Astrocyte (in vitro differentiated cells and primary cell): ENCODE measurements at places on chromosomes 2 and 18. TPM values are rescaled to one million over a fixed set of nuclear protein-coding genes. Genes with fewer than 3 reads are reported as not detected.
A peak's percentile ranks its signal among the peaks of the same experiment; 100 is the strongest.

The FIGN gene
- total RNA-seq = 25.9 and 30.3 TPM in 2 replicates

- no peaks in the 10 kb centered on the region for H3K4me1 ChIP-seq
- no peak for DNase-seq
- H3K4me3 ChIP-seq = no peak overlapping the region
- H3K36me3 ChIP-seq = no peaks in the 10 kb centered on the region
- no peaks in the 10 kb centered on the region for H3K27me3 ChIP-seq
- H3K27ac ChIP-seq = no peak overlapping the region
These were observed 375.1 kb downstream of the SUCLG1 start for GRCh38 chr2:84083984-84084383.

DNA sequence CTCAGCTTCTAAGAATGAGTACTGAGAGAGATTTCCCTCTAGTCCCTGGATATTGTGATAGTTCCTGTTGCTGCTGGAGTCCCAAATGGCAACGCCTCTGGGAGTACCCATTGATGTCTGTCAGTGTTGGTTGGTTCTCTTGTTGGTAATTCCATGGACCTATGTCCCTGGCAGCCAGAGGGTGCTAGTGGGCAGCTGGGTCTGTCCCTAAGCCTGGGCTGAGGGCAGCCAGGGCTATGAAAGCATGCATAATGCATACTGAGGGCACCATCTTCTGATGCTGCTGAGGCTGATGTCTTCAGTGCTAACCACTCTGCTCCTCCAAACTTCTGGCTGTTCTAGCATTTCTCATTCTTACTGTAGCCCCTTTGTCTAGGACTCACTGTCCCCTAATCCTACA is 35.9 kb downstream of the NABP1 start:
- H3K36me3 ChIP-seq = no peaks in the 10 kb centered on the region
- H3K27me3 ChIP-seq = no peaks in the 10 kb centered on the region
- H3K27ac ChIP-seq = no peak overlapping the region
- H3K4me3 ChIP-seq = no peak overlapping the region

DNA sequence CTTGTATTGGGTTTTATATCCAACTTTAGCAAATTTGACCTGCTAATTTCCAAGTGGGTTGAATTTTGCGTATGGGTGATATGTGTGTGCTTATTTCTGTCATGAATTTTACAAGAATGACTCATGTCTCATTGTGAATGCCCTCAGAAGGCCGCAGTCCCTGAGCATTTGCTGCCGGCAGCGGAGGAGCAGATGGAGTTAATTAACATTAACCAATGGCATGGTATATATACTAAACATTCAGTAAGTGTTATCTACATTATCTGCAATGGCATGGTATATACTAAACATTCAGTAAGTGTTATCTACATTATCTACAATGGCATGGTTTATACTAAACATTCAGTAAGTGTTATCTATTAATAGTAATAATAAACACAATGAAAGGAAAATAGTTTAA is 90.1 kb downstream of the DOK6 start:
- H3K4me1 ChIP-seq = no peaks in the 10 kb centered on the region
- no peaks in the 10 kb centered on the region for H3K27me3 ChIP-seq
- no peak overlapping the region for H3K27ac ChIP-seq
- DNase-seq = peak; percentile 74
- no peaks in the 10 kb centered on the region for H3K36me3 ChIP-seq

The RAD51AP2 gene
- total RNA-seq = 0.10 TPM in 1 of 2 replicates, not detected in the other

The NOTO gene
- not detected in 2 replicates for total RNA-seq

DNA sequence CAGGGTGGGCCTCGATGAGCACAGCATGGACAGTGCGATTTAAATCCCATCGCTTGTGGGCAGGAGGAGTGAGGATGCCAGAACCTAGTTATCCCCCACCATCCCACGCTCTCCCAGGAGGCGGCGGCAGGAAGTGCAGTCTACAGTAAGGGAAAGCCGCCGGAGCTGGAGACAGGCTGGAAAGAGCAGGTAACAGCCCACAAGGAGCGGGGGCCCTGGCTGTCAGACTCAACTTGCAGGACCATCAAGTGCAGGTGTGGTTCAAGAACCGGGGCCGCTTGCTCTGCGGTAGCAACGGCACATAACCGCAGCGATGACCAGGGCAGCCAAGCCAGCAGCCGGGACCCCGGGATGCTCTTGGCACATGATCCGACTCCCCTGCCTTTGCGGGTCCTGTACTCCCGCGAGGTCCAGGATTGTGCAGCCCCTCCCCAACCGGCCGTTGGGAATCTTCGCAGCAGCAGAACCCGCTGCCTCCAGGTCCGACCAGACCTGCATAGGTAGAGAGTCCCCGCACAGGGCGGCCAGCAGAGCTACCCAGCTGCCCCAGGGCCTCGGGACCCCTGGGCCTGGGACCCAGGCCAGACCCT is 82.1 kb downstream of the BIN1 start:
- peak overlapping the region; percentile 6 for H3K27ac ChIP-seq
- H3K4me3 ChIP-seq = peak overlapping the region; percentile 67
- H3K27me3 ChIP-seq = no peaks in the 10 kb centered on the region
- peaks cover 7% of the 10 kb centered on the region for H3K4me1 ChIP-seq
- no peaks in the 10 kb centered on the region for H3K36me3 ChIP-seq

The GPR75 gene
- total RNA-seq = 4.0 and 5.0 TPM in 2 replicates

DNA sequence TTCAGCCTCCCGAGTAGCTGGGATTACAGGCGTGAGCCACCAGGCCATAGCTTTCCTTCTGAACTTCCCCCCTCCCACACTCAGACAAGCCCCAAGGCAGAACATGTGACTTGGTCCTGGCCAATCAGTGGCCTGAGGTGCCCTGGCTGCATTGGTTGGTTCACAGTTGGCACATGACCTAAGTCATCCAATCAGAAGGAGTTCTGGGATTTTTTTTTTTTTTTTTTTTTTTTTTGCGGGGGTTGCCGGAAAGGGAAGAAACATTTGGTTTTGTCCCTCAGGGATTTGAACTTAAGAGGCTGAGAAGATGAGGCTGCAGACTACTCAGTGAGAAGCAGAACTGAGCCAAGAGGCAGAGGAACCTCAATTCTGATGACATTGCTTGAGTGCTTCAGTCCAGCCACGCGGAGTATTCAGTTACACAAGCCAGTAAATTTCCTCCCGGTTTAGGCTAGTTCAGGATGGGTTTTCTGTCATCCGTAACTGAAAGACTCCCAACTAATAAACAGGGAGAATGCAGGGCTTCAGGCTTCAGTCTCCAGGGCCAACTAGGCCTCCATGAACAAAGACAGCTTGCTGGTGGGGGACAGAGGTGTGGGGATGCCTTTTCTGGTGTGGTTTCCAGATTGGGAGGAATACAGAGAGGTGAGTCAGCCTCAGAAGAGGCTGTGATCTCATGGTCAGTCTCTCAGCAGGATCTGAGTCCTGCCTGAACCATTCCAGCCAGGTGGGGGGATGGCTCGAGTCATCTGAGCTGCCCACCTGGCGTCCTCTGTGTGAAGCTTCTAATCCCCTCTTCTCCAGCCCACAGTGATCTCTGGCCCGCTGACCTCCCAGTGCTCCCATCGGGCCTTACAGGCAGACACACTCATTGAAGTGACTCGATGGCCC is 9.2 kb downstream of the PTMA start:
- H3K27me3 ChIP-seq = no peaks in the 10 kb centered on the region
- peak overlapping the region; percentile 70 for H3K27ac ChIP-seq
- peaks cover 37% of the 10 kb centered on the region for H3K4me1 ChIP-seq
- H3K36me3 ChIP-seq = peaks cover 4% of the 10 kb centered on the region
- peak; percentile 67 for DNase-seq

DNA sequence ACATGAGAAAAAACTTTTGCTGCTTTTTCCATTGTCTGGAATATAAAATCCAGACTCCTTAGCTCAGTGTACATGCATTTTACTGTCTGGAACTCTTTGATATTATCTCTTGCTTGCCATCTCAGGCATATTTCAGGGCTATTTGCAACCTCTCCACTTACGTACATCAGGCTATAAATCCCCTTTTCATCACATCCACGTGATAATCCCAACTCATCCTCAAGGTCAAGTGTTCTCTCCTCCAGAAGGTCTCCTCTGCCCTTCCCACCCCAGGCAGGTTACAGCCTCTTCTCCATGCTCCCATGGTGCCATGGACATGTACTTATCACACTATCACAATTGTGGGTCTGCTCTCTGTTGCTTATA is 202.5 kb upstream of the RBMS1 start:
- H3K27ac ChIP-seq = no peak overlapping the region
- no peaks in the 10 kb centered on the region for H3K27me3 ChIP-seq
- DNase-seq = no peak
- H3K4me1 ChIP-seq = no peaks in the 10 kb centered on the region
- no peak overlapping the region for H3K4me3 ChIP-seq

- H3K4me1 ChIP-seq = no peaks in the 10 kb centered on the region
- no peaks in the 10 kb centered on the region for H3K27me3 ChIP-seq
- no peaks in the 10 kb centered on the region for H3K36me3 ChIP-seq
- no peak overlapping the region for H3K27ac ChIP-seq
These were observed 901.7 kb upstream of the LRRTM1 start for GRCh38 chr2:81206216-81206615.

The SIX3 gene
- 0.48 and 1.7 TPM in 2 replicates for total RNA-seq

DNA sequence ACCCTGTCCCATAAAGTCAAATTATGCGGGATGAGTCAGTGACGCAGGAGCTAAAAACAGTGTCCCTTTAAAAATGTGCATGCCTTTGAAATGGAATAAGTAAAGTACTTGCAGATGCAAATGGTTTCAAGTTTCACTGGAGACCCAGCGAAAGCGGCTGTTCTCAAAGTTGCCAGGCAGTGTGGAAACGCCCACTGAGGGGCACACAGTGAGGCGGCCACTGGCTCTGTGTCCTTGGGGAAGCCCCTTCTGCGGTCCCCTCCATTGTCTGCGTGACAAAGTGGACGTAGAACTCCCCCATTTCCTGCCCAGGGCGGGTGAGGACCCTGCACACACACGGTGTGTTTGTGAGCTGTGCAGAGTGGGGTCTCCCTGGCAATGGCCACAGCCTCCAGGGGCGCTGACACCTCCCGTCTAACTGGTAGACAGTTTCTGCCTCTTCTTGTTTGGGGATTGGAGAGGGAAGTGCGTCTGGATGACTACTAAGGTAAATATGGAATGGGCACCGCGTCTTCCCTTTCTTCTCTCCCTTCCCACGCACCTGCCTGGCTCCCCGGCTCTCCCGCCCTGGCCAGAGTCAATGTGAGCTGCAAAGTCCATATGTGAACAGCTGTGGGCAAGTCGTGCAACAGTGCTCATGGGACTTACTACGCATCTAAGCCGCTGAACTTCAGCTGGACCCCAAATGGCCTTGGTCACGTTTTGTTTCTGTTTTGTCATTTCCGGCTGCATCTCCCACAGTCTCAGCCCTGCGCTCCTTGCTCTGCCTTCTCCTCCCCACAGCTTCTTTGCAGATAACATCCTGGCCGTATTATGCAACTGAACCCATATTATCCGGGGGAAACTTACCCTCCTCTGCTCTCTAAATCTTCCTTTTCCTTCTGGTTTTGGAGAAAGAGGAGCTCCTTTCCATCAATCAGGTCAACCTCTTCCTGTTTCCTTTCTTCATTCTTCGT is 33.7 kb upstream of the ZNF516 start:
- peaks cover 6% of the 10 kb centered on the region for H3K27me3 ChIP-seq
- no peak overlapping the region for H3K27ac ChIP-seq
- no peaks in the 10 kb centered on the region for H3K36me3 ChIP-seq
- H3K4me3 ChIP-seq = peak overlapping the region; percentile 30
- peaks cover 5% of the 10 kb centered on the region for H3K4me1 ChIP-seq

The B3GNT7 gene
- total RNA-seq = 1.2 and 1.7 TPM in 2 replicates

GRCh38 chr2:192345287-192345686 is 150.6 kb upstream of the TMEFF2 start:
- H3K4me3 ChIP-seq = no peak overlapping the region
- DNase-seq = no peak
- H3K36me3 ChIP-seq = no peaks in the 10 kb centered on the region
- H3K4me1 ChIP-seq = no peaks in the 10 kb centered on the region
- H3K27me3 ChIP-seq = no peaks in the 10 kb centered on the region

- H3K27ac ChIP-seq = no peak overlapping the region
- DNase-seq = peak; percentile 93
- no peaks in the 10 kb centered on the region for H3K36me3 ChIP-seq
- peaks cover 13% of the 10 kb centered on the region for H3K4me1 ChIP-seq
- H3K4me3 ChIP-seq = no peak overlapping the region
These were observed 51.7 kb downstream of the NOP58 start for GRCh38 chr2:202317080-202317857.

DNA sequence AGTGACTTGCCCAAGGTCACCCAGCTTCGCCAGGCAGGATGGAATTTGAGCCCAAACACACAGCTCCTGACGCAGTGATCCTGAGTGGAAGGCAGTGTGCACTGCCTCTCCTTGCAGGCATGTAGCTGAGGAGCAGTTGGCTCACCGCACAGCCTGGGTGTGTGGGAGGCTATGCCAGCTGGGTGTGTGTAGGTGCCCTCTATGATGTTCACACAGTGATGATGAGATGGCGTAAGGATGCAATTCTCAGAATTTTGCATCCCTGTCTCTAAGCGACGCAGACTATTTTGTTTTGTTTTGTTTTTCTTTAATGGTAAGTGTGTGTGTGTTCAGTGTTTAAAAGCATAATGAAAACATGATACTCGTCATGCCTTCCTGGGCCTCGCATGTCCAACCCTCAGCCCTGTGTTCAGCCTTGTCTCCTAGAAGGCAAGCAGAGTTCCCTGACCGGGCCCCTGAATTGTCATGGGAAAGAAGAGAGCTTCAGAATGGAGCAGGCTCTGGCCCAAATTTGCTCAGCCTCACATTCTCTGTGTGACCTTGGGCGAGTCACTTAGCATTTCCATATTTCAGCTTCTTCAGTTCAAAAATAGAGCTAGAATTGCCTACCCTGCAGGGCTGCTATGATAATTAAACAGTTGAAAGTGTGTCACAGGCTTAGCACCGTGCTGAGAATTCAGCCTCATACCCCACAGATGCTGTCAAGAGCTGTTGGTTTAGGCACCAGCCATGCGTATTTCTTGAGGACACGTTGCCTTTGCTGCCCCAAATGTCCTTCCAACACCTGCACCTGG is 603.6 kb upstream of the RAB6C start:
- no peak for DNase-seq
- H3K36me3 ChIP-seq = no peaks in the 10 kb centered on the region
- H3K4me3 ChIP-seq = no peak overlapping the region
- H3K27me3 ChIP-seq = no peaks in the 10 kb centered on the region

- H3K36me3 ChIP-seq = no peaks in the 10 kb centered on the region
- no peaks in the 10 kb centered on the region for H3K4me1 ChIP-seq
- DNase-seq = no peak
- H3K27me3 ChIP-seq = no peaks in the 10 kb centered on the region
- no peak overlapping the region for H3K27ac ChIP-seq
- no peak overlapping the region for H3K4me3 ChIP-seq
These were observed 11.5 kb downstream of the CCNYL1 start for GRCh38 chr2:207722773-207723424.

The SKOR2 gene
- not detected in 2 replicates for total RNA-seq

The DIS3L2 gene
- 20.5 and 24.0 TPM in 2 replicates for total RNA-seq
